Osteoblast (primary cell): ENCODE measurements at places on chromosomes 2 and 18. TPM values are rescaled to one million over a fixed set of nuclear protein-coding genes. Genes with fewer than 3 reads are reported as not detected.

GPAT2 gene
- total RNA-seq: 2.2 and 9.4 TPM in 2 replicates

GRCh38 chr2:5250482-5250881 is 441.7 kb upstream of the SOX11 start:
- DNase-seq: no peak

DAW1 gene
- under 0.01 TPM in 1 of 2 replicates, not detected in the other for total RNA-seq

GRCh38 chr2:54558188-54559005 is 102.3 kb downstream of the SPTBN1 start:
- peak; percentile 86 for DNase-seq
